ENCODE measurements at places on chromosomes 11 and 22. TPM values are rescaled to one million over a fixed set of nuclear protein-coding genes. Genes with fewer than 3 reads are reported as not detected.

The UCP3 gene
- 7.2 TPM for total RNA-seq

The CCDC188 gene
- not detected for total RNA-seq

The CHST1 gene
- not detected for total RNA-seq

The NLRP6 gene
- total RNA-seq: 1.2 TPM

The SSTR3 gene
- total RNA-seq: 0.29 TPM

The CDC42BPG gene
- total RNA-seq: 1.9 TPM

The CAVIN3 gene
- 0.78 TPM for total RNA-seq

The OR10A2 gene
- total RNA-seq: not detected

The MYO18B gene
- 0.43 TPM for total RNA-seq

The C11orf86 gene
- total RNA-seq: not detected
